Stimulated activated CD8-positive, alpha-beta memory T cell treated with anti-CD3 and anti-CD28 coated beads, Interleukin-4, amount 100 ng/mL, for 24 hours (primary cell): ENCODE measurements at places on chromosomes 7 and 10.

DNA sequence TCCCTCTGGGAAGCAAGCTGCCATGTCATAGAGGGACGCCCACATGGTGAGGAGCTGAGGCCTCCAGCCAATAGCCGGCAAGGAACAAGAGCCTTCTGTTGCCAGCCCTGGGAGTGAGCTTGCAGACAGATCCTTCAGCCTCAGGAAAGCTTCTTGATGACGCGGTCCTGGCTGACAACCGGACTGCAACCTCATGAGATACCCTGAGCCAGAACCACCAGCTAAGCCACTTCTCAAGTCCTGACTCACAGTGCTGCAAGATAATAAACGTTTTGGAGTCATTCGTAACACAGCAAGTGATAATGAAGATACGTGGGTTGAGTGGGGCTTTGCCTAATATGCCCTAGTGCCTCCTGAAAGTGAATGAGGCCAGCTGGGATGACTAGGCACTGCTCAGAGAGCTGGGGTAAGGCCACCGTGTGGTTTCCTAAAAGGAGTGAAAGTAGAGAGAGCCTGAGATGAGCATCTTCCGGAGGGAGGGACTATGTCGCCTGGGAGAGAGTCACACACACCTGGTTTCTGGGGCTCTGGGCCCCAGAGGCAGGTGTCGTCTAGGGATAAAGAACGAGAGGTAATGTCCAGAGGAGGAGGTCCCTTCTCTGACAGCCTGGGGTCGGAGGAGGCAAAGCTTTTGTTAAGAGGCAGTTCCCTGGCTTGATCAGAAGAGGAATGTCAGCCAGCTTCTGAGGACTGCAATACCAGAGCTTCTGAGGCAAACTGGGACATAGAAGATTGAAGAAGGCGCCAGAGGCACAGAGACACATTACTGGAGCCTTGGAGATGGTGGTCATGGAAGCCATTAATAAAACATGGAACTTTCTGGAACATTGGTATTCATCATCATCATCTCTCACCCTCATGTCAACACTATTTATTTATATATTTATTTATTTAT is 53.6 kb downstream of the PYROXD2 start:
- DNase-seq = no peak

- no peak for DNase-seq
These were observed 1.9 kb upstream of the GAL3ST4 start for GRCh38 chr7:100170101-100170897.

GRCh38 chr10:76432016-76433012 is 1000.9 kb downstream of the LRMDA start:
- no peak for DNase-seq

DNA sequence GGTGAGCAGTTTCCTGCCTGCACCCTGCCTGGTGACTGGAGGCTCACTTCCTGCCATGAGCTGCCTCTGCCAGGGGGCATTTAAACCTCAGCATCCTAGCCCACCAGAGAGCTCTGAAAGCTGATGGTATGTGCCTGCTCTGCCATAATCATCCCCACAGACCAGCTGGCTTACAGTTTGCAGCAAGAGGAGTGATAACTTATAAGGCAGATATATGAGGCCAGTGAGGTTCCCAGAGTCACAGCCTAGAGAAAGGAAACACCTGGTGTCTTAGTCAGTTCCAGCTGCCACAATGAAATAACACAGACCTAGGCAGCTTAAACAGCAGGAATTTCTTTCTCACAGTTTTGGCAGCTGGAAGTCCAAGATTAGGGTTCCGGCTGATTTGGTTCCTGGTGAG is 232.0 kb downstream of the PAXIP1 start:
- DNase-seq = no peak

GRCh38 chr7:10475940-10476641 is 497.6 kb upstream of the PHF14 start:
- no peak for DNase-seq

DNA sequence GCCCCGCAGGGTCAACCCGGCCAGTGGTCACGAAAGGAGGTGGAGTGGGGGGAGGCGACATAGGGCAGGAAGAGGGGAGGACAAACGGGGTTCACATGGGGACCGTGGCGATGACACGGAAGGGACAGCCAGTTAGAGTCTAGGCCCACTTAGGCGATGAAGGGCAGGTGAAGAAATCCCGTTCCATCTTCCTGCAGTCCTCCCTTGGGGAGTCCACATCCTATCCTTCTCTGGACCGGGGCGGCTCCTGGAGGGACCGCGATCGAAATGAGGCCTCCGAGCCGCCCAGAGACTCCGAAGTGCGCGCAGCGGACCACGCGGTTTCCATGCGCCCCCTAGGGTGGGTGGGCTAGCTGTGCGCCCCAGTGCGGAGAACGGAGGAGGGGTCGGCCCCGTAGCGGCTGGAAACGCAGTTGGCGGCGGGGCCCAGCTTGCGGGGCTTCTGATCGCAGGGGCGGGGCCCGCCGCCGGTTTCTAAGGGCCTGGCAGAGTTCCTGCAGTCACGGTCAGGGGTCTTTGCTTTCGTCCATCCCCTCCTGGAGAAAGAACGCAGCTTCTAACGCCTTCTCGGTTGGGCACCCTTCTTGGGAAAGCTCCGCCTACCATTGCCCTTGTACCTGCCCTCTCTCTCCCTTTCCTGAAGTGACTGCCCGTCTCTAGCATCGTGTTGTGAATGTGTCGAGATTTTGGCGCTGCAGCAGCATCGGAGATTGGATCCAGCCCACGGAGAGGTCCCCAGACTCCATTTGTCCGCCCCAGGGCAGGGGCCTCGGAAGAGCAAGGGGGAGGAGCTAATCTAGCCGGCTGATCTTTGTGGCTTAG is 17.9 kb upstream of the TMEM225B start:
- DNase-seq = peak; percentile 40

GRCh38 chr10:29607576-29607975 is 27.2 kb downstream of the SVIL start:
- no peak for DNase-seq

- no peak for DNase-seq
These were observed 96.8 kb downstream of the GLRX3 start for GRCh38 chr10:130233035-130233360.

GRCh38 chr7:141227454-141227853 is 153.6 kb downstream of the TMEM178B start:
- DNase-seq = no peak

DNA sequence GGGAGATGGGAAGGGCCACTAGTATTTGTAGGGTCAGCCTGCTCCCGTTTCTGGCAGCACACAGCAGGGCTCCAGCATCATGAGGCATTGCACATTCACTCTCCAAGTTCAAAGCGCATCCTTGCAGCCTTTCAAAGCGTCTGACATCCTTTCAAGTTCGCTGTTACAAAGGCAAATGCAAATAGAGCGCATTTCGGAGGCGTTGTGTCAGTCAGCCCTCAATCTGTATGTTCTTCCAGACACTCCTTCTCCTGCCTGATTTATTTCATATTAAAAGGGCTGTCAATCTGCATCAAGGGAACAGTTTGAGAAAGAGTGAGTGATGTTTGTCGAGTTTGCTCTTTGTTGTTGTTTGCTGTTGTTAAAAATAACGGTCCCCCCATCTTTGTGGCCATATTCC is 188.5 kb downstream of the SNX10 start:
- no peak for DNase-seq

- peak; percentile 42 for DNase-seq
These were observed 16.4 kb upstream of the C10orf105 start for GRCh38 chr10:71735709-71736569.

DNA sequence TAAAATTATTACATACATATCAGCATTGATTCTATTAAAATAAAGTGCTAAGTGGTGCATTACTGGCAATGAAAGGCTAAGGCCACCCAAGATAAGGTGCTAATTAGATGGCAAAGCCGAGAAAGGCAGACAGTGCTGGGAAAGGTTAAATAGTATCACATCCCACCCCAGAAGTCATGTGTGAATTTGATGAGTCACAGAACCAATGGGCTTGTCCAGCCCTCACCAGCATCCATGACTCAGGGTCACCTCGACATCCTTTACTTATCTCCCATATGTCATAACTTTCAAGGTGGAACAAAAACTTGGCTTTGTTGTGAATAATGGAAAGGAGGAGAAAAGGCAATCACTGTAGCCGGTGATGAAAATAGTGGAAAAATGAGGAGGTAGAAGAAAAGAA is 459.1 kb downstream of the PLXNA4 start:
- DNase-seq = no peak

- DNase-seq = peak; percentile 47
These were observed 167.1 kb upstream of the ADO start for GRCh38 chr10:62637249-62638061.

- DNase-seq = no peak
These were observed 455.7 kb upstream of the KLF6 start for GRCh38 chr10:4240608-4241197.

DNA sequence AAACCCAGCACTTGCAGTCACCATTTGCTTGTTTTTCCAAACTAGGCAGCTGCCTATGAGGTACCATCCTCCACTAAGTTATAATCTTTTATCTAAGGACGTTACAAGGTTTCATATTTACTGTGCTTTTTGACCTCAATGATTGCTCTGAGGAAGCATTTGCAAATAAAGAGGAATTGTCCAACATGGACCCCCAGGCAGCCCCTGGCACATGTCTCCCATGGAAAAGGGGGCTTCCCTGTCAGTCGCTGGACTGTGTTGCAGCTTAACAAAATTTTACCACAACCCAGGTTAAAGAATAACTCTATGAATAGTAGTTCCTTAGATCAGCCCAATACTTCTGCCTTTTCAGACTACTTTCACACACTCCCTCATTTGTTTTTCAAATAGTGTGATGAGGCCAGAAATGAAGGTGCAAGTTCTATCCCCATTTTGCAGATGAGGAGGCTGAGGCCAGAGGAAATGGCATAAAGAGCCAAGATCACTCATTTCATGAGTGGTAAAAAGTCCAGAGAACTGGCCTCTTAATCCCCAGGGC is 52.8 kb upstream of the ZPBP start:
- no peak for DNase-seq

DNA sequence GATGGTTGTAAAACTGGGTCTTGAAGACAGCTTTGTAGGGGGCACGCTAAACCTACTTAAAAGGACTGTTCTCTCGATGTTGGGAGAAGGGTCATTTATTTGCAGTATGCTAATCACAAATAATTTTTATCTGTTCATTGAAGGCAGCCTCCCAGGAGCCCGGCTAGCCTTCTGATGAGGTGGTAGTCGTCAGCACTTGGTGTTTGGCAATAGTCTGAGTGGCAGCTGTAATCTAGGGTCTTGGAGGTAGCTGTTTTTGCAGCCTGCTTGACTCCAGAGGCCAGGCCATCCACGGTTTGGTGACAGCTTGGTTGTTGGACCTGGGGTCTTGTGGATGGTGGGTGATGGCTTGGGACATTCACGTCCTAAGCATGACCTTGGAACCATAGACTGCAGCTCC is 2.2 kb downstream of the GTF2IRD1 start:
- DNase-seq = no peak

DNA sequence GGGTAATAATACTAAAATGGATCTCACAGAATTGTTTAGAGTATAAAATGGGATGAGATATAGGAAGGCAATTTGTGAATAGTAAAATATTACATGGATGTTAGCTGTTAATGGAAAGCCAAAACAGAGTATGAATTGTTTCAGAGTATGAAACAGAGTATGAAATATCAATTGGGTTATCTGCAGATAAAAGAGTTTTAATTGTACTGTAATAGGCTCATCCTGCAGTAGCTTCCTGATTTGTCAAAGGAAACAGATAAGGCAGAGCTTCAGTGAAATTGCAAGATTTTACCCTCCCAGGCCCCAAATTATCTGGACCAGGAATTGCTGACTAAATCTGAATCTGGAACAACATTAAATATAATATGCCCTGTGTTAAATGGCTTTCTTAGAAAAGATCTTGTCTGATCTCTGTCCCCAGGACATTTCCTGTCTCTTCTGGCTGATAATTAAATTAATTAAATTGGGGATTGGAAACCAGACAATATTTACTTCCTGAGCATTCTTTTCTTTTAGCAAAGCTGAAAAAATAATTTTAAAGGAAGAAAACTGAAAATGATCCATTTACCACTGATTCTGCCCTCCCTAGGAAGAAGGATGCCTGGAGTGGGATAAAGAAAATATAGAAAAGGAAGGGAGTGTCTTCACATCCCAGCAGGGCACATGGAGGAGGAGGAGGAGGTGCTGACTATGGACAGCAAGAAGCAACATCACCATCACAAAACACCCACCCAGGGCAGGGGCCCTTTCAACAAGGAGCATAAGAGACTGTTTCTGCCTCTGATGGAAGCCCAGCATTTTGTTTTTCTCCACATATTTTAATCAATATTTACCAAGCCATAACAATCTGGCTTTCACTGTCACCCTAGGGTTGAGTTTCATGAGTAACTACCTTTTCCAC is 18.5 kb downstream of the PTN start:
- no peak for DNase-seq

- no peak for DNase-seq
These were observed 45.3 kb upstream of the SP8 start for GRCh38 chr7:20831956-20832355.

GRCh38 chr10:32241946-32242345 is 105.0 kb downstream of the EPC1 start:
- DNase-seq = no peak

DNA sequence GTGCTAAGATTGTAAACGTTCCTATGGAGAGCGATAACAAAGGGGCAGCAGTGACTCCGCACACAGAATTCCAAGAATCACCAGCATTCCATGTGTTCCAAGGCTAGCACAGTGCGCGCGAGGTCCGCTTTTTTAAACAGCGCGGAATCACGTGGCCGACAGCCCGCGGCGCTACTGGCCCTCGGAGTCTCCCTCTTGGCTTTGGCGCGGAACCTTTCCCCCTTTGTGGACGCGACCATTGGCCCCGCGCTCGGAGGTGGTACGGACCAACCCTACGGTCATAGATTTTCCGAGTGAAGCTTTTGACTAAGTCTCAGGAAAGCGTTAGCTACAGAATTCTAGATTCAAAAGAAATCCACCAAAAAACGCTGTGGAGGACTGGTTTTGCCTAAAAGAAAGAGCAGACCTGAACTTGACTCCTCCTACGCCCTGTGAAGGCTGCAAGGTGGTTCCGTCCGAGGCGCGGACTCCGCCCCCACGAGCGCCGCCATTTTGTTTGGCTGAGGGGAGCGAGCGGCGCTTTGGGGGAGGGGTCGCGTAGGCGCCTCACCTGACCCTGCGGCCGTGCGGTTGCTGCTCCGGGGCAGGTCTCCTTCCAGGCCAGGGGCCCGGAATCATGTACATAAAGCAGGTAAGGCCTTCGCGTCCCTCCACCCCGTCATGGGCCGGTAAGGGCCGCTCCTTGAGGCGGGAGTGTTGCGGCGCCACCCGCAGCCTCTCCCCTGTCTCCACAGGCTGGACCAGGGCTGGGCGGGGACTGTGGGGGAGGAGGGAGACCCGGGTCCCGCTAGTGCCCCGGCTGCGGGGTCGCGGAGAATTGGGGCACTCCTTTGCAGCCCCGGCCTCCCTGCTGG is at the start of gene SMC3:
Gene SMC3 (plus strand): TSS at position 495 of the 854 bp plus-strand sequence. CDS start 122 bp downstream, at position 617.
- DNase-seq = peak; percentile 88
